ENCODE measurements at places on chromosomes 7 and 10. TPM values are rescaled to one million over a fixed set of nuclear protein-coding genes. Genes with fewer than 3 reads are reported as not detected.

DNA sequence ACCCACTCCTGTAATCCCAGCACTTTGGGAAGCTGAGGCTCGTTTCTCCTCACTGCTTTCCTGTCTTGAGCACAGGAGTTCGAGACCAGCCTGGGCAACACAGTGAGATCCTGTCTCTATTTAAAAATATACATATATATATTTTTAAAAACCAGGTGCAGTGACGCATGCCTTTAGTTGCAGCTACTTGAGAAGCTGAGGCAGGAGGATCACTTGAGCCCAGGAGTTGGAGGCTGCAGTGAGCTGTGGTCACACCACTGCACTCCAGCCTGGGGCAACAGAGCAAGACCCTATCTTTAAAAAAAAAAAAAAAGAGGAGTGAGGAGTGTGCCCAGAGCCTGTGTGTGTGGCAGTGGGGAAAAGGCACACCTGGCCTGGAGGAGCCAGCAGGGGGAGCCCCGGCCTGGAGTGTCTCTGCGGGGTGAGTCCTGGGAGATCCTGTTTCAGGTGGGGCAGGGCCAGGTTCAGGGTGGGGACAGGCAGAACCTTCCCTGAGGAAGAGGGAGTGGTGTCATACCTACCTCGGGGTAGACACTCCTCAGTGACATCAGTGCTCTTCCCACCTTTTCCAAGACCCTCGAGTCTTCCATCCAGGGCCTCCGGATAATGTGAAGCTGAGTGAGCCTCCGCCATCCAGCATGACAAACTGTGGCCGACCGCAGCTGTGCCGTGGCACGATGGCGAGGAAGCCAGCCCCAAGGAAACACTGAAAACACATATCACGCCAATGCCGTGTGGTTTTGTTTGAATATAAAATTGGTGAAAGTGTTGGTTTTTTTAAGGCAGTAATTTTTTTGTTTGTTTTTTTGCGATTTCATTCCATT lies 9.0 kb upstream of the ARPC1B start:
- DNase-seq = peak; percentile 74

DNA sequence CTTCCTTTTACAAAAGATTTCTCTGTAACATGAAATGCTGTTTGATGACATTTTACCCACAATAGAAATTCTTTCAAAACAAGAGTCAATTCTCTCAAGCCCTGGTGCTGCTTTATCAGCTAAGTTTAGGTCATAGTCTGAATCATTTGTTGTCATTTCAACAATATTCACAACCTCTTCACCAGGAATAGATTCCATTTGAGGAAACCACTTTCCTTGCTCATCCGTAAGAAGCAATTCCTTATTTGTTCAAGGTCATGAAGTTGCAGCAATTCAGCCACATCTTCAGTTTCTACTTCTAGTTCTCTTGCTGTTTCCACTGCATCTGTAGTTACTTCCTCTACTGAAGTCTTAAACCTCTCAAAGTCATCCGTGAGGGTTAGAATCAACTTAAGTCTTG lies 315.3 kb downstream of the TYW1 start:
- DNase-seq = no peak

DNA sequence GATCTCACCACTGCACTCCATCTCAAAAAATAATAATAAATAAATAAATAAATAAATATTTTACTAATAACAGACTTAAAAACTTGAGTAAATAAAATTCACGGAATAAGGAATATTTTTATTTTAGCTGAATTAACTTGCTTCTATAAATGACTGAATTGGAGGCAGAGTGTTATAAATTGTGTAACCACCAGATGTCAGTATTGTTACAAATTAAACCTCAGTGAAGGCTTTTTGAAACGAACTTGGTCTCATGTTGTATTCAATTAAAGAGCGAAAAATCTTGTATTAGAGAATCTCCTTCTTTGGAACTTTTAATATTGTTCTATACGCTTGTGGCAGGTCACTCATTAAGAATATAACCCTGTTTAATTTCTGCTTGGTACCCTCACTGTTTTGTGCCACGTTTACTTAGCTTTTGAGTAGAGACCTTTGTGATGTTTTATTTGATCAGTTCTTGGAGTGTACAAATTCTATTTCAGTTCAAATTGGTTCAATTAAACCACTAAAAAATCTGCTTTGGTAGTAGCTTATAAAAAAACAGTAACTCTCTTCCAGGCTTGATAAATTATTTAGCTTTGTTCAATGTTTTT lies 45.6 kb upstream of the SCIN start:
- no peak for DNase-seq

DNA sequence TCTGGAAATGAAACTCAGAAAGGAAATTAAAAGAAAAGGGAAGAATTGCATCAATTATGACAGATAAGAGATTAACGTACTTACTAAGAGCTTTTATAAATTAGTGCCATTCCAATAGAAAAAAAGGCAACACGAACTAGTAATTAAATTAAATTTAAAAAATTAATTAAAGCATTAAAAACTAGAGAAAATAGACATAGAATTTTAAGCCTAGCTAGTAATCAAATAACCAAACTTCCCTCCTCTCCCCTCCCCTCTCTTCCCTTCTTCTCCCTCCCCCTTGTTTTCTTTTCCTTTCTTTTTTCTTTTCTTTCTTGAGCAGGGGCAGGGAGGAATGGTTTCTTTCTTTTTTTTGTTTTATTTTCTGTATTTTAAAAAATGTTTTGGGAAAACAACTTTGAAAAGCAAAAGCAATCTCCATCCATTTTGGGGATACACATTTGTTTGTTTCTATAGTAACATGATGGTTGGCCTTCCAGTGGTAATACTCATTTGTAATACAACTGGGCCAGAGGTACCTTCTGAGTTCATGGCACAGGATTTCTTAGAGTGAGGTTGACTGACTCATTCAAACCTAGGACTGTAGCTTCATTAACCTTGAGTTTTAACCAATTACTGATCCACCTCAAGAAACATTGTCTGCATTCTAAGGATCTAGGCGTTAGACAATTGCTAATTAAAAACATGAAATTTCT lies 132.6 kb downstream of the ST7 start:
- no peak for DNase-seq

- DNase-seq = peak; percentile 55
Measured at GRCh38 chr10:26555719-26556368, 117.7 kb downstream of the APBB1IP start.

DNA sequence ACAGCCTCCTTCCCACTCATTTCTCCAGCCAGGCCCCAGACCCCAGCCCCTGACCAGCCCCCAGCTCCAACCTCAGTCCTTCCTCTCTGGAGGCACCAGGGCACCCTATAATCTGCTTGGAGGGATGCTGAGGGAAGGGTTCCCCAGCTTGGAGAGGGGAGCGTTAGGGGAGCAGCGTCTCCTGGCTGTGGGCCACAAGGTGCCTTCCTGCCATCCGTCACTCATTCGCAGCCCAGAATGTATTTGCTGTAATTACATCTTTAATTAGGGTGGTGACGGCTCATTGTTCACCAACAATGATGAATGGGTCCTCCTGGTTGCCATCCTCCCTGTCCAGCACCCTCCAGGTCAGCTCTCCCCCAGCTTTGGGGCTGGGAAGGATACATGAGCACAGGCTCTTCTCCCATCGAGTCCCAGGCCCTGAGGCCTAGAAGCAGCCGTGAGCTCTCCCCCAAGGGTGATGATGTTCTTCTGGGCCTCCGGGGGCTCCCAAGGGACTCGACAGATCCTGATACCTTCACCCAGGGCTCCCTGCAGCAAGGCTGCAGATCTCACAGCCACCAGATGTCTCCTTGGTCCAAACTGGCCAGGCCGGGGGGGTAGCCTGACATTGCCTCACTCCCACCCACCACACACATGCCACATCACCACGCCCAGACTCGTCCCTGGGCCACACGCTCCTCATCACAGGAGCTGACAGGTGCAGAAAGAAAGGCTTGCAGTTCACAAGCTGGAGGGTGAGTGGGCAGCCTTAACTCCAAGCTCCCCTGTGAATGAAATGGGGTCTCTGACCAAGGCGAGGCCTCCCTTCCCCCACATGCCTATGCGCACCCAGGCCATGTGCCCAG lies 26.8 kb downstream of the POLL start:
- no peak for DNase-seq

- no peak for DNase-seq
Measured at GRCh38 chr7:151888079-151889067, 11.5 kb upstream of the PRKAG2 start.

DNA sequence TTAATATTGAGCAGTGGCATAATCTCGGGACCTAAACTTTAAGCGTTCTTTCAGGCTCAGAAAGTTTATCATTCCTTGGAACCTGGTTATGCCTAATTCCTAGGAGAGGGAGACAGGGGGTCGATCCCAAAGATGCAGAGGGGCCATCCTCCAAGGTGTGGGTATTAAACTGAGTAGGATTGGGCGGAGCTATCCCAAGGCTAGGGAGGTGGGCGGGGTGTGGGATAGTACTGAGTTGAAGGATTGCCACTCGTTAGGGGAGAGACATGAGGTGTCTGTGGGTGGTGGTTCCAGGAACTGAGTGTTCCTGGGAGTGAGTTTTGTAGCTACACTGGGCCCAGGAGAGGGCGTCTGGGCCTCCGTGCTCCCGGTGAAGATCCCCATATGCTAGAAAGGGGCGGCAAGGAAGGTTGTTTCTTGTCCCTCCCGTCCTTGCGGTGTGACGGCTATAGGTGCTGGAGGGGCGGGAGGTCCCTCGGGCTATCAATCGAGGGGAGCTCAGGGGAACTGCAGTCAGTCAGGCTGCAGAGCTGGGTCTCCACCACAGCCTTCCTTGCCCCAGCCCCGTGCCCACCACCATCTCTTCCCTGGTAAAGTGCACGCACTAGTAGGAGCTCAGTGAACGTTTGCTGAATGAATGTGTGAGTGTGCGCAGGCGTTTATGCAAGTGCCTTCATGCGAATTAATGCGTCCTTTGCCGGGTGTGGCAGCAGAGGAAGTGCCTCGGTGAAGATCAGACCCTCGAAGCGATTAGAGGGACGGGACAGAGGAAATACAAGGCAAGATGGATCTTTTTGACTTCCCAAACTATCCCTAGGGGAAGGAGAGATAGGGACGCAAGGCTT lies 3.0 kb upstream of the HMX2 start:
- DNase-seq = no peak

GRCh38 chr7:74272305-74273038 lies 16.7 kb upstream of the CLIP2 start:
- peak; percentile 77 for DNase-seq

DNA sequence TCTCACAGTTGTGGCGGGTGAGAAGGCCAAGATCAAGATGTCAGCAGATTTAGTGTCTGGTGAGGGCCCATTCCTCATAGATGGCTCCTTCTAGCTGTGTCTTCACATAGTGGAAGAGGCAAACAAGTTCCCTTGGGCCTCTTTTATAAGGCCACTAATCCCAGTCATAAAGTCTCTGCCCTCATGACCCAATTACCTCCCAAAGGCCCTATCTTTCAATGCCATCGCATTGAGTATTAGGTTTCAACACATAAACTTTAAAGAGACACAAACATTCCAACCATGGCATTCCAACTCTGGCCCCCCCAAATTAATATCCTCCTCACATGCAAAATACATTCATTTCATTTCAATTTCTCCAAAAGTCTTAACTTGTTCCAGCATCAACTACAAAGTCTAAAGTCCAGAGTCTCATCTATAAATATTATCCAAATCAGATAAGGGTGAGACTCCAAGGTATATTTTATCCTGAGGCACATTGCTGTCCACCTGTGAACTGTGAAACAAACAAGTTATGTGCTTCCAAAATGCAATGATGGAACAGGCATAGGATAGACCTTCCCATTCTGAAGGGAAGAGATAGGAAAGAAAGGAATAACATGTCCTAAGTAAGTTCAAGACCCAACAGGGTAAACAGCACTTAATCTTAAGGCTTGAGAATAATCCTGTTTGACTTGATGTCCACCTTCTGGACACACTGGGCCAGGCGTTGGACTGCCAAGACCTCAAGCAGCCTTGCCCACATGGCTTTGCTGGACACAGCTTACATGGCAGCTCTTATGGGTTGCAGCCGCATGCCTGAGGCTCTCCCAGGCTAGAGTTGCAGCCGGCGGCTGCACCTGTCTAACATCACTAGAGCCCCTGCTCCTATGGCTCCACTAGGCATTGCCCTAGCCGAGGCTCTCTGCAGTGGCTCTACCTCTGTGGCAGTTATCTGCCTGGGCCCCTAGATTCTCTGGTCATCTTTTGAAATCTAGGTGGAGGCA lies 312.8 kb downstream of the TNS3 start:
- no peak for DNase-seq

- DNase-seq = no peak
Measured at GRCh38 chr10:22473044-22473443, 127.7 kb downstream of the SPAG6 start.

GRCh38 chr7:155534691-155535090 lies 11.7 kb downstream of the CNPY1 start:
- DNase-seq = no peak

DNA sequence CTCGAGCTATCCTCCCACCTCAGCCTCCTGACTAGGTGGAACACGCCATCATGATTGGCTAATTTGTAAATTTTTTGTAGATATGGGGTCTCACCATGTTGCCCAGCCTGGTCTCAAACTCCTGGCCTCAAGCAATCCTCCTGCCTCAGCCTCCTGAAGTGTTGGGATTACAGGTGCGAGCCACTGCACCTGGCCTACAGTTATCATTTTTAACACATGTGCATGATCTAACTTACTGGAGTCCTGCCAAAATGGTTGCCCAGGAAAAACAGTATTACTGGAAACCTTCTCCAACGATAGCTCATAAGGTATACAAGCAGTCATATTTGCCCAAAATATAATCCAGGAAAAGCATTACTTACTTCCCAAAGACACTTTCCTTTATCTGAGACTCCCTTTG lies 20.2 kb downstream of the MRPL32 start:
- DNase-seq = no peak

- DNase-seq = no peak
Measured at GRCh38 chr10:114266521-114266920, 27.5 kb downstream of the VWA2 start.

- DNase-seq = no peak
Measured at GRCh38 chr7:45881759-45882464, 6.4 kb upstream of the IGFBP1 start.

DNA sequence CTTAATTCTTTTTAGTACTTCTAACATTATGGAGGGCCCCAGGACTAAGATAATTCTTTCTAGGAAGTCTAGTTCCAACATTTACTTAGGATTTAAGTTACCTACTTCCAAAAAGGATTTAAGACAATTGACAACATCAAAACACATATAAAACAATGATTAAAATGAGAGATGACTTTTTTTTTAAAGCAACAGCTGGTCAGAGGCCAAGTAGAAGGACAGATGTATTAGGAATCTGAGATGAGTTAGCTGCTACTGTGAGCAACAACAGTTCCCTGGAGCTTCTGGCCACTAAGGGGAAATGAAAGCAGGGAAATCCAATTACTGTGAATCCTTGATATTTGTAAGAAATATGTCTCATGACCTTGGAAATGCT lies 222.3 kb downstream of the PHTF2 start:
- no peak for DNase-seq

GIMAP1 gene
- 2.4 TPM for total RNA-seq

INPP5A gene
- 48.8 TPM for total RNA-seq

TFR2 gene
- not detected for total RNA-seq

CLRN3 gene
- total RNA-seq = not detected

GNAI1 gene
- total RNA-seq = 13.7 TPM

All from psoas muscle (tissue), 8 donors.